ENCODE measurements at places on chromosomes 3 and 15.

GRCh38 chr3:120311863-120312794 is 27.1 kb upstream of the GPR156 start:
- H3K27ac ChIP-seq: no peak overlapping the region
- H3K4me3 ChIP-seq: no peak overlapping the region
- H3K27me3 ChIP-seq: no peaks in the 10 kb centered on the region
- DNase-seq: no peak
- H3K36me3 ChIP-seq: peaks cover 22% of the 10 kb centered on the region

DNA sequence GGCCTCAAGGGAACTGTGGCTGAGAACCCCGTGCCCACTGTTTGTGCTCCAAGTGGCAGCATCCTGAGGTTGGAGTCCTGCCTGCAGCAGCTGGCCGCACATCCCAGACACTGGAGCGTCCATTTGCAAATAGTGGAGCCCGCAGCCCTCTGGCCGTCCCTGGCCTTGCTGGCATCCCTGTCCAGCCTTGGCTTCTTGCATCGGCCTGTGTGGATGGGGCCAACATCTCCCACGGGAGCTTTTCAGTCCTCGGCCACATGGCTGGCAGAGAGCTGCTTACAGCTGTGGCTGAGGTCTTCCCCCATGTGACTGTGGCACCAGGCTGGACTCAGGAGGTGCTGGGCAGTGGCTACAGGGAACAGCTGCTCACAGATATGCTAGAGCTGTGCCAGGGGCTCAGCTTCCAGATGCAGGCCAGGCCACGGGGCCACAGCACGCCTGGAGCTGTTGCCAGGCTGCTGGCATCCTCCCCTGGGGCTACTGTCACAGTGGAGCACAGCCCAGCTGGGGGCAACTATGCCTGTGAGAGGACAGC is 71.2 kb downstream of the FAM43A start:
- no peak for DNase-seq
- no peak overlapping the region for H3K27ac ChIP-seq
- no peak overlapping the region for H3K4me3 ChIP-seq
- H3K4me1 ChIP-seq: peaks cover 2% of the 10 kb centered on the region

DNA sequence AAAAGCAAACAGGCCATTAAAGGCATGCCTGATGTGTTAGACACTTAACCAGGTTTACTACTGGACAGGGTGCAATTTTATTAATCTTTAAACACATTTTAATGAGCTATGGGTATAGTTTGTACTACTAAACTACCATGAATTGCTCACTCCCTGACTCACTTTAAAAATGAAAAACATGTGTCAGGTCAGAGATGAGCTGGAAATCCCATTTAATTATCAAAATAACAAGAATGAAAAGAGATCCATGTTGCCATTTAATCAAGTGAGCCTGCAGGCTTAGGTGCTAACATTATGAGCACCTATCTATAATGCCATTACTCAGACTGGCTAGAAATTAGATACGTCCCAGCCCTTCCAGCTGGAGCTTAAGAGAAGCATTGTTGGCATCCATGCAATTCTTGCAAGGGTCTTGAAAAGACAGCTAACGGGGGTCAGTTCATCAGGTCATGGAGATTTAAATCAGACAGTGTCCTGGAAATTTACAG is 224.4 kb downstream of the THRB start:
- H3K36me3 ChIP-seq: no peaks in the 10 kb centered on the region
- H3K27me3 ChIP-seq: no peaks in the 10 kb centered on the region
- DNase-seq: no peak
- H3K4me1 ChIP-seq: no peaks in the 10 kb centered on the region
- H3K27ac ChIP-seq: no peak overlapping the region
- no peak overlapping the region for H3K4me3 ChIP-seq

DNA sequence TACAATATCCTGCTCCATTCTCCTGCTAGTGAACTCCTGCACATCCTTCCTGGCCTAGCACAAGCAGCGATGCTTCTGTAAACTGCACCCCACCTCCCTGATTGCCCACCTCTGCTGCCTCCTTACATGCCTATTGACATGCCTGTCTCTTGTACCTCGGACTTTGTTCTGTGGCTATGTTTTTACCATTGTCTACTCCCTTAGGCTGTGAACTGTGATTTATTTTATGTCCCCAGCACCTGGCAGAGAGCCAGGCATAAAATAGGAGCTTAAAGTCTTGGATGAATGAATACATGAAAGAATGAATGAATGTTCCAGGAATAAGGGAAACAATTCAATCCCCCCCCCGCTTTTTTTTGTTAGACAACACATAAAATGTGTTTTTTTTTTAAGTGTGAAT is 210.0 kb downstream of the MYRIP start:
- peaks cover 17% of the 10 kb centered on the region for H3K27me3 ChIP-seq
- no peak for DNase-seq
- H3K36me3 ChIP-seq: no peaks in the 10 kb centered on the region
- H3K4me3 ChIP-seq: no peak overlapping the region
- H3K27ac ChIP-seq: no peak overlapping the region

- no peaks in the 10 kb centered on the region for H3K4me1 ChIP-seq
- H3K36me3 ChIP-seq: no peaks in the 10 kb centered on the region
- no peak overlapping the region for H3K27ac ChIP-seq
- no peaks in the 10 kb centered on the region for H3K27me3 ChIP-seq
Observed at GRCh38 chr3:100782348-100782747, 73.1 kb downstream of the TFG start.

GRCh38 chr3:58580826-58581327 is 3.7 kb upstream of the FAM107A start:
- H3K4me3 ChIP-seq: no peak overlapping the region
- H3K27ac ChIP-seq: no peak overlapping the region
- H3K36me3 ChIP-seq: no peaks in the 10 kb centered on the region
- H3K27me3 ChIP-seq: peaks cover 22% of the 10 kb centered on the region

All from memory B cell (primary cell).